Kidney epithelial cell (primary cell): ENCODE measurements at places on chromosomes 4 and X. TPM values are rescaled to one million over a fixed set of nuclear protein-coding genes. Genes with fewer than 3 reads are reported as not detected.

The GRK4 gene
- 6.3 and 10.7 TPM in 2 replicates for total RNA-seq

The STPG2 gene
- 0.07 TPM in 1 of 2 replicates, not detected in the other for total RNA-seq

The APLN gene
- 0.14 and 0.17 TPM in 2 replicates for total RNA-seq

The GPR78 gene
- not detected in 2 replicates for total RNA-seq

The RBM41 gene
- 13.1 and 20.8 TPM in 2 replicates for total RNA-seq

The CXCL10 gene
- 0.34 TPM in 1 of 2 replicates, not detected in the other for total RNA-seq

The RTL9 gene
- under 0.01 TPM in 1 of 2 replicates, not detected in the other for total RNA-seq

- DNase-seq, result peak; percentile 56
These were observed 115.1 kb downstream of the SOWAHB start for GRCh38 chr4:76782837-76783236.

- no peak for DNase-seq
These were observed 137.8 kb upstream of the DUSP21 start for GRCh38 chrX:44705817-44706551.

GRCh38 chrX:140944710-140945109 lies 57.7 kb upstream of the SPANXB1 start:
- no peak for DNase-seq

GRCh38 chrX:21004835-21005234 lies 369.4 kb upstream of the CNKSR2 start:
- no peak for DNase-seq

- DNase-seq, result no peak
These were observed 24.9 kb downstream of the PALLD start for GRCh38 chr4:168521721-168522120.

GRCh38 chr4:121462660-121463261 lies 81.9 kb upstream of the QRFPR start:
- peak; percentile 25 for DNase-seq

GRCh38 chr4:142307857-142308256 lies 538.2 kb downstream of the INPP4B start:
- peak; percentile 18 for DNase-seq

DNA sequence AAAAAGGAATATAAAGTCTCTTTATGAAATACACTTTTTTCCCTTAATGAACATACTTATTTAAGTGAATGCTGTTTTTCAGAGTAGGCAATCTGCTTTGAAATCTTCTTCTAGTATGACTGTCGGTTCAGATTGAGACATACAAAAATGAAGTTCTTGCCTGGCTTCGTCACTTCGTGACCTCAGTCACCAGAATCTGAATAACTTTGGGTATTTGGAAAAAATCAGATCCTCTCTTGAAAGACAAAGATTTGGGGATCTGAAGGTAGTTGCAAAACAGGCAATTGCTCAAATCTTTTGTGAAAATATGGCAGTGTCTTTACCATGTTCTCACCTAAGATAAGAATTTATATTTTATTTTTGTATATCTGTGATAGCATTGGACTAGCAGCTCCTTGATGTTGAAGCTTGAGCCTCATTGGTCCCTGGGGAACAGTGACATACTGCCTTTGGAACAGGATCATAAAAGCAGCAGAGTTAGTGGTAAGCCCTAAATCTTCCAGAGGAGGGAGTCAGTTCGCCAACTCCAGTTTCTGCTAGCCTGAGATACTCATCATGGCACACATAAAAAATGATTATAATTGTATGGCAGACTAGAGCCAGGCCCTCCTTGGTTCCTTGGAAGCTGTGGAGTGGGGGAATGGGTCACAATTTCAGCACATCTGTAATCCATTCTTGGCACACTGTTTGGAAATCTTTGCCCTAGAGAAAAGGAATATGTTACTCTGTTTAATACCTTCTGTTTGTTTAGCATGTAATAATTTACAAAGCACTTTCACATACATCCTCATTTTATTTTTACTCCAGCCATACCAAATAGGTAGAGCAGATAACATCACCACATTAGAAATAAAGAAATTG lies 5.0 kb downstream of the ARFIP1 start:
- no peak for DNase-seq

DNA sequence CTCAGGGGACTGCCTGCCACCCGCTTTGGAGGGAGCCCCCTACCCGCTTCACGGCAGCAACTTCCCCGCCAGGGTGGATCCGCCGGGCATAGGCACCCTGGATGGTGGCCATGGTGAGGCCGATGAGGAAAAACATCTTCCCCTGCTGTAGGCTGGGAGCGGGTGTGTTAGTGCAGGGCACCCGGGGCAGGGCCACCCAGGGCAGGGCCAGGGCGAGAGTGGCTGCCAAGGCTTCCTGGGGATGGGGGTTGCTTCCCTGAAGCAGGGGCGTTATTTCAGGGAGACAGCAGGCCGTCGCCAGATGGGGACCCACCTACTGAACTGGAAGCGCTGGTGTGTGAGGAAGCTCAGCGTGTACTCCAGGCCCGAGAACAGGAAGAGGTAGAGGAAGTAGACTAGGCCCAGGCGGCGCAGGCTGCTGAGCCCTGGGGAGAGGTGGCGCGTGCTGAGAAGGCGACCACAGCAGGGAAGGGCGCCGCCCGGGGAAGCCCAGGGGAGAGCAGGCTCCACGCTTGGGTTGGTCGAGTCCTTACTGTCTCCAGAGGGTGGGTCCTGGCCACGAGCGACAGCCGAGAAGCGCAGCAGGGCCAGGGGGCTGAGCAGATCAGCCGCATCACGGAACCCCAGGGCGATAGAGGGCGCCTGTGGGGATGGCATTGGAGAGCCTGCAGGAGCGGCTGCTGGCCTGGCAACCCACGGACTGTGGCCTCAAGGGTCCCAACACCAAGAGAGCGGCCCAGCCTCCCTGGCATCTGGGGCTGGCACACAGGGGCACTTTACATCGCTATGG lies 31.5 kb downstream of the NOP14 start:
- DNase-seq, result no peak

- DNase-seq, result no peak
These were observed 14.6 kb downstream of the CLCN3 start for GRCh38 chr4:169634975-169635374.

GRCh38 chr4:91829531-91829930 lies 474.2 kb upstream of the GRID2 start:
- no peak for DNase-seq

DNA sequence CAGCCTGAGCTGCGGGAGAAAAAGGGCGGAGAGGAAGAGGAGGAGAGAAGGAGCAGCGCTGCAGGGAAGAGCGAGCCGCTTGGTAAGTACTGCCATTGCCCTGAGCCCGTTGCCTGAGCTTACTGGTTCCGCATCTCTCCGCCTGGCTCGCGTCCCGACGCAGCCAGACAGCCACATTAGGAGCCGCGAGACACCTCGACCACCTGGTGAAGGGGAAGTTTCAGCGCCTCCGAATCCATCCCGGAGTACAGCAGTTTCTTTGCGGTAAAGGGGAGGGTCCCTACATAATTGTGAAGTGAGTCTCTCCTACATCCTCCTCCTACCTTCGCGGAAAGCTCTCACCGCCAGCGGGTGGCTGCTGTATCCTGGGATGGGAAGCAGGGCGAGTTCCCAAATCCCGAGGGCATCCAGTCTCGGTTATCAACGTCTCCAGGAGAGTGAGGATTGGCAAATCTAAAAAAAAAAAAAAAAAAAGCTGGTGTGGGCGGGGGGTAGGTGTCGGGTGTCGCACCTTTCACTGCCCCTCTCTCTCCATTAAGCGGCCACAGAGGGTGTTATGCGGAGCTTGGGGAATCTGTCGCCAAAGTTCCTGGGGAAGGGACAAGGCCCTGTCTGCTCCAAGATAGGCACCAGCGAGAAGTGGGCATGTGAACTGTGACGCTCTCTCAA lies 7.9 kb downstream of the TBX22 start:
- no peak for DNase-seq

GRCh38 chrX:91122151-91122694 lies 312.4 kb upstream of the PABPC5 start:
- no peak for DNase-seq

- no peak for DNase-seq
These were observed 1.5 kb downstream of the ATOH1 start for GRCh38 chr4:93829820-93830687.
